ENCODE measurements at places on chromosomes 1 and 21.

GRCh38 chr21:22900490-22900889, 1902.3 kb downstream of the NCAM2 start:
- no peak for DNase-seq

DNA sequence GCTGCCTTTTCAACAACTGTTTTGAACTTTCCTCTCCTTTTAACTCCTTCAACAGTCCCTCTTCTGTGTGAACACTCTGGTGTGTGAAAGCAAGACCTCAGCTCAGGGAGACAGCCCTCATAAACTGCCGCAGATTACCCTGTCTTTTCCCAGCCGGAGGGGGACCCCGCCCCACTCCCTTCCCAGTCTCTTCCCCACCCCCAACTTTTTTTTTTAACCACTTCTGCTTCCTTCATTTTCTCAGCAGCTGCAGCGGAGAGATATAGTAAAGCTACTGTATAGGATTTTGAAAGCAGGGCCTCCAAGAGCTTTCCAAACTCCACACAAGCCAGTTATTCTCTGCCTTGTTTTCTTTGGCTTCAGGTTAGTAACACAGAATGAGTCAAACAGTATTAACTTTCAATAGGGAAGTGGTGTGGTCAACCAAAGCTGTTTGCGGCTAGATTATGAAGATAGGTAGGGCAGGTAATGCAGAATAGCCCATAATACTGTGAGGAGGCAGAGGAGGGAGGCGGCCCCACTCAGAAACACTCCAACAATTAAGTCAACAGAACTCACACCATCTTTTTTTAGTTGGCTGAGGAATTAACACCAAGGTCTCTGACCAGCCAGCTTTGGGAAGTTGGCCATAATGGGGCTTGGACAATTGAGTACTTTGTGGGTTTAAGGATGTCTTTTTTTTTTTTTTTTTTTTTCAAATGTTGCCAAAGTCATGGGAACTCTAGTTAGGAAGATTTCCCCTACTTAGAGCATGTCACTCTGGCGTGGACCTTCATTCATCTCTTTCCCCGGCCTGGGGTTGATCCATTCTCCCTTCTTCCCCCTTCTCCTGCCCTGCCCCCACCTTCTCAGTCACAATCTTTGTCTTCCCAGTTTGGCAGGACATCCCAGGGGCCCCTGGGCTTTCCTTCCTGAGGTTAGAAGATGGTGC, 177.0 kb downstream of the CLIC6 start:
- DNase-seq = peak; percentile 79

DNA sequence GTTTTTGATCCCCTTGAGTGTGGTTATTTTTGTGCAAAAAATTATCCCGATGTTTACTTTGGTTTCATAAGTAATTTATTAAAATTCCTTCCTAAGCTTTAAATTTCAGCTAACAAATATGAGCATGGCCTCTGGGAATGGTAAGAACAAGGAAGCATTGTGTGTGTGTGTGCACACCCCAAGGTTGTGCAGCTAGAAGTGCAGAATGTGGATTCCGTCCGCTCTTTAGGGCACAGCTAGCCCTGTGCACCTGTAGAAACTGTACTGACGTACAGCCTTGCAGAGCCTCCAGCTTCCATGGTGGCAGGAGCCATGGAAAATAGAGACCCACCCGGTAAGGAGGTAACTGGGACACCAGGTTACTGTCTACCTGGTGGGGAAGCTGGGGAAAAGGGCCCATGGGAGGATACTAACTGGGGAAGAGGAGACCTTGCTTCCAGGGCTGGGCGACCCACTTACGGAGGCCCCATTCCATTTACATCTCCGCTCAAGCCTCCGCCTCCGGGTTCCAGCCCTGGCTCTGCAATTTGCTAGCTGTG, 54.7 kb downstream of the B3GALT5 start:
- no peak for DNase-seq

- DNase-seq = no peak
Observed at GRCh38 chr1:84264961-84265360, 36.5 kb upstream of the SAMD13 start.

DNA sequence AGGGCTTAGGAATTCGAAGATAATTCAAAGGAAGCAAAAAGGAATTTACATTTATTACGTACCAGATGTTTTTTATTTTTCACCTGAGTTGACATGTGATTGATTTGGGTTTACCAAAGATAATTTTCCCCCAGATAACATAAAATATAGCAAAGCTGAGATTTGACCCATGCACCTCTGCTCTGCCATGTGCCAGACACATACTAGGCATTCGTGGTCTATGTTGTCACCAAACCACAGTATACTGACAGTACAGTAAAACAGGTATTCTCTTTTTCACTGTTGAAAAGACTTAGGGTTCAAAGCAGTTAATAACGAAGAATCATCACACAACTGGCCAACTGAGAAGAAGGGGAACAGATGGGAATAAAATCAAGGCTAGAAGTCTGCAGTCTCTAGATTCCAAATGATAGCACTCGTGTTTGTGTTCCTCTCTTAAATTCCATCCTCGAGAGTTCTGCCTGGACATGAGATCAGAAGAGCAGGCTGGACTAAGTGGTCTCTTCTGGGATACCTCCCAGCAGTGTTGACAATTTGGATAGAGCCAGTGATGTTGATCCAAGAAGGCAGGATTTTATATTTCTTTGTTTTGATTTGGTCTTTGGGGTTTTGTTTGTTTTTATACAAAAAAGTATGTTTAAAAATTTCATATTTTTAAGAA, 85.3 kb upstream of the RAVER2 start:
- DNase-seq = no peak

- DNase-seq = no peak
Observed at GRCh38 chr1:230288641-230289349, 137.3 kb downstream of the PGBD5 start.

- no peak for DNase-seq
Observed at GRCh38 chr1:45793942-45794604, 9.3 kb upstream of the MAST2 start.

DNA sequence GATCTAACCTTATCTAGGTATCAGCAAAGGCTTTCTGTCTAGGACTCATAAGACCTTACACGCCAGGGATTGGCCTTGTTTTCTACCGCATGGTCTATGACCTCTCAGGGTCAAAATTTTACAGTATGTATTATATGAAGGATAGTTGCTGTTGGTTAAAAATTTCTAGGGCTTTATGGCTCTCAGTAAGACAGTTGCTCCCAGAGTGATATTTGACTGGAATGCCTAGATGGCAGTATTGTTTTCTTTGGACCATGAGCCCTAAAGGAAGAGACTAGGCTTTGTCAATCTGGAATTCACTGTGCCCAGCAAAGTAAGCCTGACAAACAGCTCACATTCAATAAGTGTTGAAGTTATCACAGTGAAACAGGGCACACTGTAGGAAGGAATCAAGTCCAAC, 37.6 kb downstream of the C1orf87 start:
- DNase-seq = no peak

DNA sequence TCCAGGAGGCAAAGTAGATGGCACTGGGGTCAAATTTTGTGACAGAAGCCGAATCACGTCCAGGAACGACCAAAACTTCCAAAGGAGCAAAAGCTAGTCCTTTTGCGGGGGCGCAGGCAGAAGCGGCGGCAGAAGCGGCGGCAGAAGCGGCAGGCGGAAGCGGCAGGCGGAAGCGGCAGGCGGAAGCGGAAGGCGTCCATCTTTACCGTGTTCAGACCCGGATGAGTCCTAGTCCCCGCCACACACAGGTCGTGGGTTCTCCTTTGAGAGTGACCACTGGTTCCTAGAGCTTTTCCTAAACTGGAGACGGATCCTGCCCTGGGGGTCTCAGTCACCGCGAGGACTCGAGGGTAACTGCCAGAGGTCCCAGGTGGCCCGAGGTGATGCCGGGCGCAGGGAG, 53.6 kb downstream of the POFUT2 start:
- no peak for DNase-seq

- no peak for DNase-seq
Observed at GRCh38 chr1:186442651-186443375, 18.1 kb downstream of the PDC start.

DNA sequence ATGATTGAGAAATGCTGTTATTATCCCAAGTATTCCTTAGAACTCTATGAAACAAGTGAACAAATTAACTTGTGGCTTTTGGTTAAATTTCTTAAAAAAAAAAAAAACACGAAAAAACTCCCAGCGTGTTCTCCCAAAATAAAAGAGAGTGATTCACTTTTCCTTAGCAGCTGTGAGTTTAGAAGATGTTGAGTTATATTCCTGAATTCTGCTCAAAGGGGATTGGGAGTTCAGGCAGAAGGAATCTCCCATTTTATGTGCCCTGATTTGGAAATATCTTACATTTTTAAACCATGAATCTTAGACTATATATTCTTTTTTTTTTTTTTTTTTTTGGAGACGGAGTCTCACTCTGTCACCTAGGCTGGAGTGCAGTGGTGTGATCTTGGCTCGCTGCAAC, 34.3 kb downstream of the SMG7 start:
- no peak for DNase-seq

DNA sequence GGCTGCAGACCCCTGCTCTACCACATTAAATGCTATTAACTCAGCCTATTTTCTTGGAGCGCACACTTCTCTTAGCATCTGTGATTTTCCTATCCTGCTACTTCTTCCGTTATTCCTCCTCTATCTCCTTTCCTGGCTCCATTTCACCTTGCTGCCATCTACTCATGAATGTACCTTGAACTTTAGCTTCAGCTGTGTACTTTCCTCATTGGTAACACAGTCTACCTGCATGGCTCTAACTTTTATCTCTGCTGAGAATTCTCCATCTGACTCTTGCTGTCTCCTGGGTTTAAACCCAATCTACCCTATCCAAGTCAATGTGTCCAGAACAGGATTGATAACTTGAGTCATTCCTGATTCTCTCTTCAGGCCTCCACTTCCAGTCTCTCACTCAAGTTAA, 67.6 kb upstream of the MCOLN3 start:
- DNase-seq = no peak

- DNase-seq = no peak
Observed at GRCh38 chr1:184518736-184519357, 132.0 kb downstream of the C1orf21 start.

- no peak for DNase-seq
Observed at GRCh38 chr21:38439426-38439825, 58.9 kb downstream of the ERG start.
